ENCODE measurements at places on chromosomes 13 and 19. TPM values are rescaled to one million over a fixed set of nuclear protein-coding genes. Genes with fewer than 3 reads are reported as not detected.

Gene ZNF358
- total RNA-seq = 11.1 TPM

Gene PTH2
- not detected for total RNA-seq

DNA sequence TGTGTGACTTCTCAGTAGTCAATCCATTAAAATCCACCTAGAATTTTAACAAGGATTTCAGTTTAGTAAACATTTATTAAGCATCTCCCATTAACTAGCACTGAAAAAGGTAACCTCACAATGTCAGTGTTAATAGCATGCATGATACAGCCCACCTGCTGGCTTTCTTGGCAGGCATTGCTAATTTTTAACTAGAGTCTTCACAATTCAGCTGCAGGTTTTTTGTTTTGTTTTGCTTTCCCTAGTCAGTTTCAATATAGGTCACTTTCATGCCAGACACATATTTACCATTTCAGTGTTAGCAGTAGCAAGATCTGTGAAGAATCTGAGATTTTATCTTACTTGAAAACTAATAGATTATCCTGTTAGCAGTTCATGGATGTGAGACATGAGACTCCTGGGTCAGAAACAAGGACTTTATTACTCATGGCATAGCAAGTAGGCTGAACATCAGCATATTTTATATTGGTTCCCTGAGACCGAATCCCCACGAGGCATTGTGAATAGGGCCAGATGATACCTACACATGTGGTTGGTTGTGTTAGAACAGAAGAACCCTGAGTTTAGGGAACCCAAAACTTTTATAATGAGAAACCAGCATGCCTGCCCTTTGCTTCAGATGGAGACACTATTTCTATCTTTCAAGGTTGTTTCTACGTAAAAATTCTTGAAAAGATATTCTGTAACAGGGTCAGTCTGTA is 198.0 kb upstream of the HTR2A start:
- DNase-seq = no peak

DNA sequence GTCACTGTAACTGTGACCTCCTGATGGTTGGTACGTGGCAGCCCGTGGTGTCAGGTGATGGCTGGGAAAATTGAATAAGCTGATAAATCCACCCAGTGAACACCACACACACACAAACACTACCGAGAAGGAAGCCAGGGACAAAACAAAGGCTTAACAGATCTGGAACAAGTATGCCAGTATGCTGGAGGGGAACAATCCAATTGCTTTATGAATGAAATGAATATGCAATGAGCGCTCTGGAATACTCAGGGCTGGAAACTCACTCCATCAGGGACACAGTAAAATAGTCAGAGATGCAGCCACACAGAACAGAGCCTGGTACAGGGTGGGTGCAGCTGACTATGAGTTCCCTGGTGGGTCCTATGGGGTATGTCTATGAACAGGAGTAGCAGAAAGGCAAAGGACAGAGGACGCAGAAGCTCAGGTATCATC is 16.7 kb downstream of the TMTC4 start:
- DNase-seq = no peak

All from activated naive CD4-positive, alpha-beta T cell treated with anti-CD3 and anti-CD28 coated beads, Interleukin-2, amount 50 U/mL, for 72 hours (primary cell).